ENCODE measurements at places on chromosomes 12 and 14. TPM values are rescaled to one million over a fixed set of nuclear protein-coding genes. Genes with fewer than 3 reads are reported as not detected.

Gene CLEC9A
- not detected for total RNA-seq

Gene CCDC175
- total RNA-seq, result 0.16 TPM

Gene CCNT1
- total RNA-seq, result 50.4 TPM

Gene KCNJ8
- 3.6 TPM for total RNA-seq

Gene C12orf60
- 1.3 TPM for total RNA-seq

Gene RNASE3
- total RNA-seq, result not detected

Gene FOXN4
- not detected for total RNA-seq

Gene MEG3
- not detected for total RNA-seq

Gene PTPRO
- total RNA-seq, result 2.1 TPM

Gene CCDC196
- total RNA-seq, result not detected

Gene ERBB3
- total RNA-seq, result 59.0 TPM

Gene SPIC
- total RNA-seq, result not detected

Gene NGB
- total RNA-seq, result not detected

Gene SERPINA6
- not detected for total RNA-seq

Gene CCDC85C
- 85.2 TPM for total RNA-seq

Gene MAP3K9
- 9.2 TPM for total RNA-seq

Gene GLT8D2
- total RNA-seq, result 13.1 TPM

Gene LRRC10
- not detected for total RNA-seq

Gene SLC5A8
- total RNA-seq, result not detected

Gene P2RX7
- 0.40 TPM for total RNA-seq

Gene RTRAF
- total RNA-seq, result 183 TPM

Gene HOXC9
- 1.1 TPM for total RNA-seq

Gene APOF
- not detected for total RNA-seq

Gene A2M
- total RNA-seq, result 4.3 TPM

Gene TMPRSS12
- 0.27 TPM for total RNA-seq

Gene ETFBKMT
- 2.6 TPM for total RNA-seq

Gene STK38L
- total RNA-seq, result 47.0 TPM

Gene TAS2R8
- 0.42 TPM for total RNA-seq

Gene CLEC2B
- total RNA-seq, result not detected

Gene KRT81
- total RNA-seq, result 0.16 TPM

Gene MIP
- not detected for total RNA-seq

Gene DLST
- 79.7 TPM for total RNA-seq

Gene KRT6B
- total RNA-seq, result not detected

Gene LBHD2
- total RNA-seq, result not detected

Gene TMEM52B
- 0.97 TPM for total RNA-seq

Gene OASL
- 0.11 TPM for total RNA-seq

Gene SMIM10L1
- 12.3 TPM for total RNA-seq

Gene POTEG
- not detected for total RNA-seq

Gene LRRC74A
- total RNA-seq, result not detected

Gene ZFYVE26
- 32.9 TPM for total RNA-seq

Gene TBC1D30
- 2.8 TPM for total RNA-seq

Gene RPS29
- 1,338 TPM for total RNA-seq

Gene CDCA4
- 32.3 TPM for total RNA-seq

Gene PROX2
- not detected for total RNA-seq

Gene MDP1
- 18.0 TPM for total RNA-seq

Gene SLC25A21
- 2.3 TPM for total RNA-seq

Gene NEUROD4
- not detected for total RNA-seq

Gene CD4
- 3.8 TPM for total RNA-seq

Gene SAMD15
- 2.0 TPM for total RNA-seq

Data from mesothelial cell of epicardium (in vitro differentiated cells).